ENCODE measurements at places on chromosomes 1 and 21. TPM values are rescaled to one million over a fixed set of nuclear protein-coding genes. Genes with fewer than 3 reads are reported as not detected.

GRCh38 chr1:226660410-226661182 is 78.5 kb downstream of the ITPKB start:
- no peak for DNase-seq

DNA sequence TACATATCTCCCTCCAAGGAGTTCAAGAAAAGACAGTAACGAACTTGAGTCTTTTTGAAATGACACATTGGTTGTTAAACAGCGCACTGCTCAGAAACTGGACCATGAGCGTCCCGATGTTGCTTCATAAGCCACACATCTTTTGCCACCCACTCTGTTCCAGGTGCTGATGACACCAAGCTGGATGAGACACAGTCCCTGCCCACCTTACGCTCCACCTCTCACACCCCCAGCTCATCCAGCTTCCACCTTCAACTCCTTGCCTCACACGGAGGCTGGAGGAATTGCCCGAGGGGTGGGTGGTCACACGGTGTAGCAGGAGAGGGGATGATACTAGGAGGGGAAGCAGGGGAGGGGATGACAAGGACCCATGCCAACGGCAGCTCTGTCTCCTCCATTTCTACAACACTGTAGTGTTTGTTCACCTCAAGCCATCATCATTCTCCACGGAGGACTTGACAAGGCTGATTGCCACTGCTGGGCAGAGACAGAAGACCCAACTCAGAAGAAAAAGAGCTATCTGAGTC is 148.5 kb upstream of the TNR start:
- DNase-seq: no peak

GRCh38 chr1:236746785-236747184 is 48.3 kb upstream of the MTR start:
- DNase-seq: no peak

DNA sequence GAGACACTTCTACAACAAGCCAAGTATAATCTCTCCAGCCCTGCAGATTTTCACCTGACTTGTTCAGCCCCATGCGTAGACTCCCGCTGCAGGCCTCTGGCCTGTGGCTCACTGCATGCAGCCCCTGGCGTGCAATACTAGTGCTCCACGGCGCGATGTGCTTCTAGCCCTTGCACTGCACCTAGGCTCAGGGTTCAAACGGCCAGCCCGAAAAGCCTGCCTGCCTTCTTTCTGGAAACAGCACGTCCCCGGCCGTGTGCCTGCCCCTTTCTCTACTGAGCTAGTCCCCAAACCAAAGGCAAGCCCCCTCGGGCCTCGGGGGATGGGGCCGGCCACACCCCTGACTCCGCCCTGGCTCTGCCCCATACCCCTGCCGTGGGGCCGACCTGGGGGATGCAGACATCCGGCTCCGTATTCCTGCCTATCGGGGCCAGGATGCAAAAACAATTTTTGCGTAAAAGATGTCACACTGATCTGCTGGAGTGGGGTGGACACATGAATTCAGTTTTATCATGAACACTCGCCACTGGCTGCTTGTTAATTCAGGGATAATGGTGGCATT is 26.3 kb upstream of the TRAPPC10 start:
- no peak for DNase-seq

- DNase-seq: no peak
Observed at GRCh38 chr1:233566886-233567285, 47.0 kb upstream of the KCNK1 start.

- DNase-seq: no peak
Observed at GRCh38 chr1:116983112-116983511, 18.4 kb upstream of the CD101 start.

Gene SLC16A1
- 113 TPM for total RNA-seq

All from HT1080 (cell line).